ENCODE measurements at places on chromosomes 13 and 19. TPM values are rescaled to one million over a fixed set of nuclear protein-coding genes. Genes with fewer than 3 reads are reported as not detected.

DNA sequence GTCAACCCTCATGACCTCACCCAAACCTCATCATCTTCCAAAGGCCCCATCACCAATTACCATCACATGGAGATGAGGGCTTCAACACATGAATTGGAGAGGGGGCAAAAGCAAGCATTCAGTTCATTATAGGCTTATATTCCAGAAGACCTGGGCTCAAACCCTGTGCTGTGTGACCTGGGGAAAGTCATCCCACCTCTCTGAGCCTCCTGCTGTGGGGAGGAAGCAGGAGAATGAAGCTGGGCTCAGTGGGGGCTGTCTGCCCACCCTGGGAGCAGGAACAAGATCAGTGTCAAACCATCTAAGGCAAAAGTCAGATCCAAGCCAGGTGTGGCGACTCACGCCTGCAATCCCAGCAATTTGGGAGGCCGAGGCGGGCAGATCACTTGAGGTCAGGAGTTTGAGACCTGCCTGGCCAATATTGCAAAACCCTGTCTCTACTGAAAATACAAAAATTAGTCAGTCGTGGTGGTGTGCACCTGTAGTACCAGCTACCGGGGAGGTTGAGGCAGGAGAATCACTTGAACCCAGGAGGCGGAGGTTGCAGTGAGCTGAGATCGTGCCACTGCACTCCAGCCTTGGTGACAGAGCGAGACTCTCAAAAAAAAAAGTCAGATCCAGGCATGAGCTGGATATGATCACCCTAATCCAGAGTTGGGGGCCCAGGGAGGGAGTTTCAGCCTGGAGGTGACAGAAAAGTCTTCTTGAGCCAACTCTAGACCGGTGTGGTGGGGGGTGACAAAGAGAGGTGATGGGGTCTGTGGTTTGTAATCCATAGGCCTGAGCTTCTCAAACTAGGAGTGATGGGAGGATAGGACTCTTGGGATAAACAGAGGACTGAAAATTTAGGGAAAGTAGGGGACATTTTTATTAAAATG lies 1.6 kb upstream of the TPM4 start:
- no peak overlapping the region for H3K4me3 ChIP-seq
- H3K4me1 ChIP-seq: peaks cover 2% of the 10 kb centered on the region
- DNase-seq: no peak
- peak overlapping the region; percentile 100 for H3K27ac ChIP-seq
- no peaks in the 10 kb centered on the region for H3K27me3 ChIP-seq
- H3K36me3 ChIP-seq: no peaks in the 10 kb centered on the region

DNA sequence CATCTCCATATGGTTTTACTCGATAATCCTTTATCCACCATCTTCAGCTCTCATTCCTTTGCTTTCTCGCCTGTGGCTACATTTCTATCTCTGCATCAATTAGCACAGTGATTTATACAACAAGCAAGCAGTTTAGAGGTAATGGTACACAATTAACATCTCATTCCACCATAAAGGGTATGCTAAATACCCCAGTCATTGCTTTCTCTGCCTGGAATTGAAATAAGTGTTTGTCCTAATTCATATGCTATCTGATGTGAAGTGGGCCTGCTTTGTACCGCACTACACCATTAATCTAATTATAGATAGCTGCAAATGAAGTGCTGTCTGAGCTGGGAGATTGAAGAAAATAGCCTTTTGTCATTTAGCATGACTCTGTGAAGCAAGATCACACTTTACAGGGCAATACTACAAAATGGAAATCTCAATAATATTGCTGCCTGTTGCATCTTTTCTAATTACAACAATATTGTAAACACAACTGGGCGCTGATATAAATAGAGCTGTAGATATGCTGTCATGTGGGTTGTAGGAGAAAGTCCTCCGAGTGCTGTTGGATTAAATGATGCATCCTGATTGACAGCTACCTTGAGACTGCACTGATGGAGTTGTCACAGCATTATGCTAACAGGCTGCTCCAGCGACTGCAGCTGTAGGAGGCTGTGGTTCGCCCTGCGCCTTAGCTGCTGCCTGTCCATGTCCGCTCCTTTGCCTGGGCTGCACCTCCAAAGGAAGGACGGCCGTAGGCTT lies 78.2 kb downstream of the GGACT start:
- H3K36me3 ChIP-seq: no peaks in the 10 kb centered on the region
- no peak overlapping the region for H3K4me3 ChIP-seq
- no peak overlapping the region for H3K27ac ChIP-seq
- no peak for DNase-seq

DNA sequence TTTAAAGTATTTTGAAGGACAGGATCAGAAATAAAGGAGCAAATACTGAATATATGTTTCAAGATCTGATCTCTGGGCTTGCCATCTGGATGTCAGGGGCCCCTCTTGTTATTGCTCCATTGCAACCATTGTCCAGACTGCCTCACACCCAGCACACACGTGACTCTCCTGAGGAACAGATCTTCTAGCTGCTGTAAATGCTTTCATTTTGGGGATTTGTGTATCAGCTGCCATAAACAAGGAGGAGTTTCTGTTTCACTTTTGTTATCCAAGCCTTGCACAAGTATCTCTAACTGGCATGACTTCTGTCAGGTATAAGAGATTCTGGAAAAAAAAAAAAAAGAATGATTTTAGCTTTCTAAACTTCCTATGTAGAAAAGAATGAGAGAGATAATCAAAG lies 1624.1 kb upstream of the PRR20A start:
- H3K36me3 ChIP-seq: no peaks in the 10 kb centered on the region
- no peak overlapping the region for H3K27ac ChIP-seq
- no peaks in the 10 kb centered on the region for H3K4me1 ChIP-seq
- no peak overlapping the region for H3K4me3 ChIP-seq
- DNase-seq: no peak
- H3K27me3 ChIP-seq: no peaks in the 10 kb centered on the region

The CBLC gene
- total RNA-seq: not detected
